NCI-H460 (cell line): ENCODE measurements at places on chromosomes 7 and 10.

GRCh38 chr10:130782467-130782866, 529.1 kb downstream of the TCERG1L start:
- DNase-seq: no peak

- no peak for DNase-seq
Observed at GRCh38 chr10:2020836-2021235, 283.5 kb upstream of the ADARB2 start.

- DNase-seq: no peak
Observed at GRCh38 chr7:157807510-157807909, 470.7 kb downstream of the DNAJB6 start.

- DNase-seq: no peak
Observed at GRCh38 chr10:70475661-70476060, 2.9 kb upstream of the PALD1 start.

DNA sequence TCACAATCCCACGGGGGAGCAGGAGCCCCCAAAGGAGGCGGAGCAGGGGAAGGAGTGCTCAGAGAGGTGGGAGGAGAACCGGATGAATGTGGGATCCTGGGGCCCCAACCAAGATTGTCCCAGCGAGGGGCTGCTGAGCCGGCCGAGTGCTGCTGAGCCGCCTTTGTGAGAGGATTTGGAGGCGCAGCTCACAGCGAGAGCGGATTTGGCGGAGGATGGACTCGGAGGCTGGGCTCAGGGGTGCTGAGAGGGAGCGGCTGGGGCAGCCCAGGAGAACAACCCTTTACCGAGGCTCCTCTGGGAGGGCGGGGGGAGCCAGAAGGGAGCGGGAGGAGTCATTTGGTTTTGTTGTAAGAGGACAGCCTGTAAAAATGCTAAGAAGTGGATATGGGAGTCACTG, 23.0 kb downstream of the GHRHR start:
- DNase-seq: no peak

DNA sequence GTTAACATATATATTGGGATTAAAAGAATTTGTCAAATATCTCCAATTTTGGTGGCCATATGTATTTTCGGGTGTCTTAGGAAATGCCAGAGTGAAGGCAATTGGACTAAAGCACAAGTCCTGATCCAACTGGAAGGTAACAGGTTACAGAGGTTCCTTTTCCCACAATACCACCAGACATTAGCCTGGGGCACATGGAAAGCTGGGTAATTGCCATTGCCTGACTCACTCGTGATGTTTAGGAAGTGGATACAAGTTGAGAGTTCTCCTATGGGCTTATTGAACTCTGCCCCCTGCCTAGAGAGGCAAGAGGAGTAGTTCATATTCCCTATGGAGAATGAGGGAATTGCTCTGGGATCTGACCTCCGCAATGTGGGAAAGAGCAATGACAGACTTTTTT, 5.7 kb downstream of the DNAH11 start:
- DNase-seq: no peak

DNA sequence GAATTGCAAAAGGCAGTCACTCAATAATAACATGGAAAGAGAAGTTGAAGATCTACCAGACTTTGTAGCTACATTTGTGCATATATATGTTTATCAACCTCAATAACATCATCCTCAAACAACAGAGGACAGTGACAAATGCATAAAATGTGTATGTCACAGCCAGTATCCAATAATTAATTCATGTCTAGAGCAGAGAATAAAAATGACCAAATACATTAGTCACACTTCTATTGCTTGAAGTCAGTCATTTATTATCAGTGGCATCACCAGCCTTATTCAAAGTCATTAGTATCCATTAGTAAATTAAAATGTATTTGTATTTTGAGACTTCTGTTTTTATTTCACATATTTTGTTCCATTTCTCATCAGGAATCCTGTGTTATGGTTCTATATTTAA, 852.8 kb downstream of the XPNPEP1 start:
- DNase-seq: no peak

GRCh38 chr7:23295401-23295697, 3.8 kb upstream of the MALSU1 start:
- no peak for DNase-seq

DNA sequence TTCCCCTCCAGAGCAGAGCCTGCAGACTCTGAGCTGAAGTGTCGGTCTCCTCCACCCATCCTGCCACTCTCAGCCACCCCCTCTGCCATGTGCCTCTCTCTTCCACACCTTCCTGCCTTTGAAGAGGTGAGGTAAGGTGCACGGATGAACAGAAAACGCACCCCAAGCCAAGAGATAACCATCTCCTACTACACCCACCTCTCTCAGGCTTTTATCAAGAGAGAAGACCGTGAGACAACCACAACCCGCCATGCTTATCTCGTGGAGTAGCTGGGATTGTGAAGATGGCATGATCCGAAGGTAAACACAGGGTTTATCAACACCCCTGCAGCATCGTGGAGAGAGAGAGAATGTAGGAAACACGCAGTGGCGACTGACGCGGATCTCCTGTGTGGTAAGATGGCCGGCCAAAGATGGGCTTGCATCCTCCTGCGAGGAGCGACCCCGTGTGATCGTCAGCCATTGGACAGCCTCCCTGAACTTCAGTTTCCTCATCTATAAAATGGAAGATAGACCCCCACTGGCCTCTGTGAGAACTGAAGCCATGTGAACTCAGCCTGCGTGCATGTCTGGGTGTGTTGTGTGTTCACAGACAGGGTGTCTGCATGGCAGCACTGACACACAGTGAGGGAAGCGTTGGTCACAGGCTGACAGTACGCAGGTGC, 219.0 kb downstream of the DIP2C start:
- DNase-seq: no peak

DNA sequence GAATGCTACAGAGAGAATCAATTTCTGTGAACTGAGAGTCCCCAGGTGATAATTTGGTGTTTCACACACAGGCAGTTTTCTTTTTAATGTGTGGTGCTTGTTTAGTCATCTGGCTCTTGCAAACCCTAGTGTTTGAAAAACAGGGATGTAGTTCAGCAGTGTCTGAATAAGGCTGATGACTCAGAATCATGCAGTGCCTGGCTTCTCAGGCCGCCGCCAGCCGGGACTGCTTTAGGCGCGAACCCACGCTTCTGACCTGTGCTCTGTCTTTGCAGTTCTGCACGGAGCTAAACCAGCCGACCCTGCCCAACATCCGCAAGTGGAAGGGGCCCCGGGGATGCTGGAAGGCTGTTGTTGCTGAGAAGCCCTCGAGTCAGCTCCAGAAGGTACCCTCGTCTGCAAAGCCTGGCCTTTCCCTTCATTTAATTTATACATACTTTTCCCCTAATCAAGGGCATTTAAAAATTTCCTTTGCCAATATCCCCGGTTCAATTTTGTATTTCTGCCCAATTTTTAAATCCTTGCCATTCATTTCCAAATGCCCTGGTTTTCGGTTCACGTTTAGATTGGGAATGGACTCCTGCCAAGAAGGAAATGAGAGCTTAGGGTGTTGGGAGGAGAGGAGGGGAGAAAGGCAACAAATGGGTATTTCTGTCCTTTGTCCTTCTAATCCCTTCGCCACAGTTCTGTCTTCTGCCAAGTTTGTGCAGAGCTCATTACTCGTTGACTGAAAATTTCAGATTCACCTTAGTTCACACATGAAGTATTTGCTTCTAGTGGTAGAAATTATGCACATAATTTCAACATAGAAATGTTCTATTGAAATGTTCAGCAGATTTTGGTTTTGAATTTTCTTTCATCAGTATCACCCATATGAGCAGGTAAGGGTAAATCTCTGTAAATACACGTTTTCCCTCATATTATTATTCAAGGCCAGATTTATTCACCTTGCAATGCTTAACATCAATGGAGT, 108.5 kb upstream of the ANLN start:
- no peak for DNase-seq

GRCh38 chr7:47423196-47423595, 158.7 kb downstream of the TNS3 start:
- no peak for DNase-seq

GRCh38 chr10:3987143-3987974, 202.3 kb upstream of the KLF6 start:
- no peak for DNase-seq

DNA sequence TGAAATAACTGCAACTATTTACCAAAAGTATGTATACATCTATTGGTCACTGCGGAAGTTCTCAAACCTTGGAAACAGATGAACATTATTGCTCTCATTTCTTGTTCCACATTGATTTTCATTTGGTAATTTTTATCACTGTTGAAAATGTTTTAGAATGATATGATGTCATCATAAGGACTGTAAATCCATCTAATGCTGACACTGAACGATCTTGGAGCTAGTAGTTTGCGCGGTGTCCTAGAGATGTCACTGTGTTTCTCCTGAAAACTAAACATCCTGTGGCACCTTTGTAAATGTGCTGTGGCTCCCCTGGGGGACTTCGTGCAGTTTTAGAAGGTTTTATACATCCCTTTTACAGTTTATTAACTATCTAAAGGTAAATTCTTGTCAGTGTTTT, 73.5 kb downstream of the DNAJB9 start:
- no peak for DNase-seq

DNA sequence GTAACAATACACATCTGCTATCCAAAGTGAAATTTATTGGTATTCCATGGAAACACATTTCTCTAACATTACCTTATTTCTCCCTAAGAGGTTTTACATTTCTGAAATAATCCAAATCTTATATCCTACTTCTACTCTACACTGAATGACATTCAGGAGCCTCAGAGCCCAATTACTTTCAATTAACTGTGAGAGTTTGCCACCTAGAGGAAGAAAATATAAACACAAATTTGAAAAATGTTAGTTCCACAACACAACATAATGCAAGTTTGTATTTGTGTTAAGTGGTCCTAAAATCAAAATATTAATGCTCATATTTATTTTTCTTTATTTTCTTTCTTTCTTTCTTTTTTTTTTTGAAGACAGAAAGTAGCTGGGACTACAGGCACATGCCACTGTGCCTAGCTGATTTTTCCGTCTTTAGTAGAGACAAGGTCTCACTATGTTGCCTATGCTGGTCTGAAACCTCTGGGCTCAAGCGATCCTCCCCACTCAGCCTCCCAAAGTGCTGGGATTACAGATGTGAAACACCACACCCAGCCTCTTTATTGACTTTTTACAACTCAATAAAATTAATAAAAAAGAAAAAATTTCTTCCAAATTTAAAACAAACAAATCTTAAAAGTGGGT, 46.0 kb downstream of the ATAD1 start:
- DNase-seq: peak; percentile 37

DNA sequence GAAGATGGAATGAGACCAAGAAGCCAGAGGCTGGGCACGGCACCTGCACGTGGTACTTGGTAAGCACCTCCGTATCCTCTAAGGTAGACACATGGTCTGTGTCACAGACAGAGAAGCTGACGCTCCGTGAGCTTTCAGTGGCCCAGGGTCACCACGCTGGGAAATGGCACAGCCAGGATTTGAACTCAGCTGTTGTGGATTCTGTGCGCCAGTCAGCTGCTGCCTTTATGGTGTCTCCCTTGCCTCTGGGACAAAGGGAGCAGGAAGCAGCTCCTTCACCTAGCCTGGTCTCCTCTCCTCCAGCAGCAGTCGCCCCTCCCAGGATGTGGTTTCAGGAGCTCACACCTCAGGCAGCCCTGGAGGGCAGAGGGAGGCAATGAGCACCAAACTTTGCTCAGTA, 110.8 kb downstream of the ARHGAP22 start:
- DNase-seq: no peak

DNA sequence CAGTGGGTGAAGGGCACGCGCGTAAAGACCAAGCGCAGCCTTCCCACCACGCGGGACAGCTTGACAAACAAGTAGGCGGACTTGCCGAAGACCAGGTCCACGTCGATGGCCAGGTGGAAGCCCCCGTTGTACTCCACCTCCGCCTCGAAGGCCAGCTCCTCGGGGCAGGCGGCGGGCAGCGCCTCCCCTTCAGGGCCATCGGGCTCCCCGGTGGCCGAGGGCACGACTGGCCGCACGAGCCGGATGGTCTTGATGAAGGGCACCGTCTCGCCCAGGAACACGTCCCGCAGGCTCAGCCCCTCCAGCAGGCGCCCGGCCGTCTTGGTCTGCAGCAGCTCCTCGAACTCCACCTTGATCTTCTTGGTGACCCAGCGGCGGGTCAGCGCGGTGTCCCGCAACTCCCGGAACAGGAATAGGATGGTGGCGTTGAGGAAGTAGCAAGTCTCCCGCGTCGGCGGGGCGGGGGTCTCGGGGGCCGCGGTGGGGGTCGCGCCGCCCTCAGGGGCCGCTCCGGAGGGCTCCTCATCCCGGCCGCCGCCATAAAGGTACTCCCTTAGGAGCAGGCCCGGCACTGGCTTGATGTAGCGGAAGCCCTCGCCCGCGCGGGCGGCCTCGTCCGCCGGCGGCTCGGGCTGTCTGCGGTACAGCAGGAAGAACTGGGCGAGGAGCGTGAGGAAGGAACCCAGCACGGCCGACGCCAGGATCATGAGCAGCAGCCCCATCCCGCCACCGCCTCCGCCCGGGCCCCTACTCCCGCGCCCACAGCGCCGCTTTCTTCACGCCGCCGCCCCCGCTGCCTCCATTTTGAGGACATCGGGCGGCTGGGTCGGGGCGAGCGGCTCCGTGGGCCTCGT, 507 bp downstream of the PDZD8 start:
- no peak for DNase-seq

GRCh38 chr10:122845783-122846332, at the start of gene CUZD1:
CUZD1 (minus strand) TSS chr10:122845857; CDS start chr10:122845843, 14 bp downstream.
- DNase-seq: no peak

- DNase-seq: no peak
Observed at GRCh38 chr7:2779051-2779450, 65.1 kb downstream of the GNA12 start.

DNA sequence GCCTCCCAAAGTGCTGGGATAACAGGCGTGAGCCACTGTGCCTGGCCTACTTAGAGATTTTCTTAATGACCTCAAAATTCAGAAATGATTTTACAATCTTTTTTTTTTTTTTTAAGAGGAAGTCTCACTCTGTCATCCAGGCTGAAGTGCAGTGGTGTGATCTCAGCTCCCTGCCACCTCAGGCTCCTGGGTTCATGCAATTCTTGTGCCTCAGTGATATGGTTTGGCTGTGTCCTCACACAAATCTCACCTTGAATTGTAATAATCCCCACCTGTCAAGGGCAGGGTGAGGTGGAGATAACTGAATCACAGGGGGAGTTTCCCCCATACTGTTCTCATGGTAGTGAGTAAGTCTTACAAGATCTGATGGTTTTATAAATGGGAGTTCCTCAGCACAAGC, 159.9 kb downstream of the DNAJC1 start:
- DNase-seq: no peak

DNA sequence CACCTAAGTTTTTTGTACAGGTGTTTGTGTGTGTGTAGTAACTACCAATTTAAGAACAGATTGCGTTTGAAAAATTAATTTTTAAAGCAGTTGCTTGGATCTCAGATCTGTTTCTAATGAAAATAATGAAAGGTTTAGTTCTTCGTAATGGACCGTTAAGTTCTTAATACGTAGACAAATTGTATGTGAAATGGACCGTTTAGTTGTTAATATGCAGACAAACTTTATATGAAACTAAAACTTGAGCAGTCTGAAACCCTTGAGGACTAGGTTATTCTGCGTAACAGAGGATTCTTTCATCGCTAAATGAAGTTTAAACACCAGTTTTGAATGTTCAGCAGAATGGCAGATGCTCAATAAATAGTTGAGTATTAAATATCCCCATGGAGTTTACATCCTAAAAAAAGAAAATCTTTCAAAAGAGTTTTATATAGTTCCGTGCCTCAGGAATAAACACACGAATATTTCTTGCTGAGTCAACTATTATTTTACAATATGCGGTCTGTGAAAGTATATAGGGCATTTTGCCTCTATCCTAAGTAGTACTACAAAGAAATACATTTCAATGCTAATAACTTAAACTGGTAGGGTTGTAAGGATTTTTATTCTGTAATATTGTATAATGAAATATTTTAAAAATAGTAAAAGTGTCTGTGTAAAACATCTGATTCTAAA, 1.2 kb downstream of the DBF4 start:
- DNase-seq: no peak
